ENCODE measurements at places on chromosomes 2 and 18.

DNA sequence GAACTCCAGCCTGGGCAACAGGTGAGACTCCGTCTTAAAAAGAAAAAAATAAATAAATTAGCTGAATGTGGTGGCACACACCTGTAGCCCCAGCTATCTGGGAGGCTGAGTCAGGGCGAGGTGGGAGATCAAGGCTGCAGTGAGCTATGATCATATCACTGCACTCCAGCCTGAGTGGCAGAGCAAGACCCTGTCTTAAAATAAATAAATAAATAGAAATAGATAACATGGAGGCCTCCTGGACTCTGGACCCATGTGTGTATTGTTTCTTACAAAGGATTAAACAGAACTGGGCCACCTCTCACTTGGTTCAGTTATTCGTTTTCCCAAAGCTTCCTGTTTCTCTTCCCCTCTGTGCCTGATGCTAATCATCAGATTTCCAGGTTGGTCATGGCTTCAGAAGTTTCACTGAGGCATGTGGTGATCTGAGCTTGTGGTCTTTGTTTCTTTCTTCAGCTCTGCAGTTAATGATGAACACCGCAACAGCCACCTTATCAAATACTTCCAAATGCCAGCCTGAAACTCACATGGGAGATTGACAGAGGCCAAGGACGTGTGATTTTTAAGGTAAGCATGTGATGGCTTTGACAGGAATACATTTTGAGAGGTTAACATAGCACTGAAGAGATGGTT lies 83.3 kb upstream of the MAP4K4 start:
- no peak for DNase-seq

GRCh38 chr2:42809819-42810120 lies 17.4 kb upstream of the HAAO start:
- DNase-seq: no peak

DNA sequence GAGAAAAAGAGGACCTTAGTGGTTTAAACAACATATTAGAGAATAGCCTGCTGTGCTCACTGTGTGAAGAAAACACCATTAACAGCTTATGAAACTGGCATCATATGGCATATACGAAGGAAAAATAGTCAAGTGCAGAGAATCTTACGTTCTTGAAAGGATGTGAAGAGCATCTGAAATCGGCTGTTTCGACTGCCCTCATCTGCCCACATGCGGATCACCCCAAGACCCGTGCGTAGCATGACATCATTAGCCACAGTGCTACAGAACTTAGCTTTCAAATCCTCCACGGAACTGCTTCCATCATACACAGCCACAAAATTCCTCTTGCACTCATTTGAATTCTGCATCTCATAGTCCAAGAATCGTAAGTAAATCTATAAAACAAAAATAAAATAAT lies 84.3 kb downstream of the NETO1 start:
- no peak for DNase-seq

GRCh38 chr2:235293061-235293460 lies 200.8 kb upstream of the AGAP1 start:
- DNase-seq: no peak

DNA sequence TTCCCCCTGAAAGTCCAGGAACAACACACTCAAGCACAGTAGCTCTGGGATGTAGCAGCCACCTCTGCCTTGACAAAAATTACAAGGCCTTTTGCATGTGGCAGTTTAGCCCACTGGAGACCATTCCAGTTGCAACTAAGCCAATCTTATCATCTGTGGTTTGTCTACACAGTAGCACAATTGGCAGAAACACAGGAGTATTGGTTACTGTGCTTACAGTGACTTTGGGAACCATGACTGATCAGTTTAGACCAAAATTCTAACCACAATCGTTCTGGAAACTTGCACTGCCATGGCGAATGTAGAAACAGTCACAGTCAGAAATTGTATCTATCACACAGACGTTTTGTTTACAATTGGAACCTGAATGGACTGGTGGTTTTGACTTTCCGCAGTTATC lies 403.7 kb upstream of the MEIS1 start:
- DNase-seq: no peak

GRCh38 chr2:105877945-105878344 lies 133.2 kb downstream of the NCK2 start:
- no peak for DNase-seq

- no peak for DNase-seq
Observed at GRCh38 chr2:178199334-178199733, 5.0 kb downstream of the OSBPL6 start.

DNA sequence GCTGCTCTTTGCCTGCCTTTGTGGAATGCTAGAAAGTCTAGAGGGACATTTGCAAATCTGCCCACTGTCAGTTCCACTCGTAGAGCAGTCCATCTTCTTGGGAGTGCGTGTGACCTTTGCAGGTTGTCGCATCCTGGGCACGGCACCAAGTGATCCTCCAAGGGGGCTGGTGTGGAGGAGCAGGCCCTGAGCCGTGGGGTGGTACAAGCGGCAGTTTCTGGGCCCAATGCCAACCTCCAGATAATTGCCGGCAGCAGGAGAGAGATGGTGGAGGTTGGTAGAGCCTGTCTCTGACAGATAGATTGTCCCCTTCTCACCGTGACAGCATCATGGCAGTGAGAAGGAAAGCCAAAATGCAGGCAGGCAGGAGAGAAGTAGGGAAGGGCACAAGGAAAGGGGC lies 150.7 kb upstream of the SLC14A2 start:
- DNase-seq: no peak

GRCh38 chr2:62204998-62205496 lies 9.1 kb downstream of the B3GNT2 start:
- DNase-seq: no peak

GRCh38 chr2:142723236-142723635 lies 154.2 kb upstream of the KYNU start:
- no peak for DNase-seq

- no peak for DNase-seq
Observed at GRCh38 chr2:54470266-54470938, 14.3 kb downstream of the SPTBN1 start.

- DNase-seq: no peak
Observed at GRCh38 chr2:160288324-160288723, 88.3 kb upstream of the ITGB6 start.
